ENCODE measurements at places on chromosomes 1 and 21.

GRCh38 chr1:101522486-101522885, 285.7 kb downstream of the S1PR1 start:
- DNase-seq = no peak

- DNase-seq = no peak
Observed at GRCh38 chr1:111216751-111217150, 10.8 kb upstream of the CHI3L2 start.

- no peak for DNase-seq
Observed at GRCh38 chr1:239765163-239765562, 326.5 kb upstream of the FMN2 start.

GRCh38 chr1:100982793-100983192, 42.8 kb downstream of the DPH5 start:
- no peak for DNase-seq

DNA sequence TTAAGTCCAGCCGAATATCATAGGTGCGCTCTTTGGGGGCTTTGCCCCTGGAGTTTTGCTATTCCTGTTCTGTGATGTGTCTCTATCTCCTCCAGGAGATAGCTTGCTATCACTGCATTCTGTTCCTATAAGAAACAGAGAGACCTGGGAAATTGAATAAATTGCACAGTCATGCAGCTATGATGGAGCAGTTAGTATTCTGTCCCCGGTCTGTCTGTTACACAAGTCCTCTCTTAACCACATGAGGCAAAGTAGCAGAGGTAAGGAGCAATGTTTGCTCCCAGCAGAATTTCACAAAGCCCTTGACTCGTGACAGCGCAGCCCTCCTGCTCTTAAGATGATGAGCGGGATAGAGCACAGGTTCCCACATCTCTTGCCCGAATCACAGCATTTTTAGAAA, 63.9 kb upstream of the GRHL3 start:
- no peak for DNase-seq

DNA sequence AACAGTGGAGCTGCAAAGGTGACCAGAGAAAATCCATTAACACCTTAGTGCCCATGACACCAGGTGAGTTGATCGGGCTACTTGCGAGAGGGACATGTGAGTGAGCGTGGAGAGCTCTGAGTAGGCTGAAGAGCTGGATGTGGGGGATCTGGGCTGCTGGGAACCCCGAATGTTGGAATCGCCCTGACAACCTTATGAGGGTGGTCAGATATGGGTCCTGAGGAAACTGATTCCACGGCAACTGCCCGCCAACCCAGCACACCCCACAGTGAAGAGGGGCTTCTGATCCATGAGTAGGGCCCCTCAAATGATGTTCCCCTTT, 705 bp upstream of the QSOX1 start:
- no peak for DNase-seq

DNA sequence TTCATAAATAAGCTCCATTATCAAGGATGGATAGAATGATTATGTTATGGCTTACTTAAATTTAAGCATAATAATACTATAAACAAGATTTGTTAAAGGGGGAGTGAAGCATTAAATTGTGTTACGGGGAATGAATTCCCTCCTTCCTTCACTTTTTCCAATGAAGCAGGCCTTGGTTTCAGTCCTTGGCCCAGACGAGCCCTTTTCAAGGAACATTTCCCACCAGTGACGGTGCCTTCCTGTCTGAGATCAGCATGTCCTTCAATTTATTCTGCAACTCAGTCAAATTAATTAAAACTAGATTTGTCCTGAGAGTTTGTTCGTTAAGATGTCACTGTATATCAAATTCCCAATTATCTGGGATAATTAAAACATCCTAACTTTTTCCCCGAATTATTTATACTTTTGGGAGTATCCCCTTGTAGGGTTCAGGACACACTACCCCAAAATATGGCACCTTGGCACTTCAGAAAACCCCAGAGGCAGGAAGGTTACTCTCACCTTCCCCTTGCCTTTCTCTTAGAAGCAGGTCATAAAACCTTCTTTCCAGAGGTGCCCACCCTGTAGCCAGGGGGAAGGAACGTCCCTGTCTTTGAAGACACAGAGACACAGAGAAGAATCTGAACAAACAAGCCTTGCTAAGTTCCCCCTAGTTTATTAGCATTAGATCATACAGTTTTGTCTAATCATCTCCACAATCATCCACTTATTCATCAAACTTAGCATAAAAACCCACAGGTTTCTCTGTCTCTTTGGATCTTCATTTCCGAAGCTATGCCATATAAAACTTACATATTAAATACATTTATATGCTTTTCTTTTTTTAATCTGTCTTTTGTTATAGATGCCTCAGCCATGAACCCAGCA, 86.2 kb upstream of the ARHGAP29 start:
- no peak for DNase-seq

DNA sequence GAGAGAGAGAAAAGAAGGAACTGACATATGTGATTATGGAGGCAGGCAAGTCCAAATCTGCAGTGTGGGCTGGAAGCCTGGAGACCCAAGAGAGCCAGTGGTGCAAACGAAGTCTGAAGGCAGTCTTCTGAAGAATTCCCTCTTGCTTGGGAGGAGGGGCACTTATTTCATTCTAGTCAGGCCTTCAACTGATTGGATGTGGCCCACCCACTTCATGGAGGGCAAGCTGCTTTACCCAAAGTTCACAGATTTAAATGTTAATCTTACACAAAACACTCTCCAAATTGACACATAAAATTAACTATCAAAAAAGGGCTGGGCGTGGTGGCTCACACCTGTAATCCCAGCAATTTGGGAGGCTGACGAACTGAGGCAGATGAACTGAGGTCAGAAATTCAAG, 103.5 kb upstream of the RAB3GAP2 start:
- no peak for DNase-seq

GRCh38 chr1:44240802-44241671, 27.8 kb downstream of the DMAP1 start:
- DNase-seq = no peak

GRCh38 chr1:68322837-68323687, 90.7 kb upstream of the WLS start:
- peak; percentile 75 for DNase-seq

GRCh38 chr21:37827913-37828312, 88.3 kb downstream of the KCNJ6 start:
- no peak for DNase-seq

GRCh38 chr1:1877865-1878436, 12.9 kb downstream of the GNB1 start:
- DNase-seq = no peak

GRCh38 chr1:160618763-160619274, 28.0 kb downstream of the SLAMF1 start:
- DNase-seq = no peak
